ENCODE measurements at places on chromosomes 13 and 19.

GRCh38 chr13:90732049-90732448 is 615.4 kb upstream of the MIR17HG start:
- DNase-seq: no peak

GRCh38 chr13:48181482-48182145 is 51.4 kb upstream of the ITM2B start:
- no peak for DNase-seq

DNA sequence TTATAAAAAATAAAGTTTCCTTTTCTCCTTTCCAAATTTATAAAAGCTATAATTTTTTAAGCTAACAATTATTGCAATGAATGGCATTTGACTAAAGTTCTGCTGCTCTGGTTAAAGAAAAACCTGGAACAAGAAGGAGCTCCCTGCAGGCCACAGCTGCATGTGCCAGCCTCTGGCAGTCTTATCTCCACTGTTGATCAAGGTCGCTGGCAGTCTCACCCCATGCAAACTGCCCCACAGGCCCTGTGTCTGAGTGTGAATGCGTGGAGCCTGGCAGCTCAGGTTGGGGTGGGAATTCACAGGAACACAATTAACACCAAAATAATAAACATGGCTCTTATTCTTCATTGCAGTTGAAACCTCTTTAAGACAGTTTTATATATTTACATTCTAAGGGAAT is 30.2 kb upstream of the FREM2 start:
- no peak for DNase-seq

- no peak for DNase-seq
Measured at GRCh38 chr19:8163759-8164158, 14.4 kb upstream of the FBN3 start.

DNA sequence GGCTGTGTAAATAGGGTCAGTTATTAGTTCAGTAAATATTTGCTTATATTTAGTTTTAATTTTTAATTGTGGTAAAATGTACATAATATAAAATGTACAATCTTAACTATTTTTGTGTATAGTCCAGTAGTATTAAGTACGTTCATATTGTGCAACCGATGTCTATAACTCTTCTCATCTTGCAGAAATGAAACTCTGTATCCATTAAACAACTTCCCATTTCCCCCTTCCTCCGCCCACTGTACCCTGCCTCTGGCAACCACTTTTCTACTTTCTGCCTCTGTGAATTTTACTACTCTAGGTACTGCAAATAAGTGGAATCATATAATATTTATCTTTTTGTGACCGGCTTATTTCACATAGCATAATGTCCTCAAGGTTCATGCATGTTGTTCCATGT is 24.4 kb downstream of the UBAC2 start:
- DNase-seq: no peak

DNA sequence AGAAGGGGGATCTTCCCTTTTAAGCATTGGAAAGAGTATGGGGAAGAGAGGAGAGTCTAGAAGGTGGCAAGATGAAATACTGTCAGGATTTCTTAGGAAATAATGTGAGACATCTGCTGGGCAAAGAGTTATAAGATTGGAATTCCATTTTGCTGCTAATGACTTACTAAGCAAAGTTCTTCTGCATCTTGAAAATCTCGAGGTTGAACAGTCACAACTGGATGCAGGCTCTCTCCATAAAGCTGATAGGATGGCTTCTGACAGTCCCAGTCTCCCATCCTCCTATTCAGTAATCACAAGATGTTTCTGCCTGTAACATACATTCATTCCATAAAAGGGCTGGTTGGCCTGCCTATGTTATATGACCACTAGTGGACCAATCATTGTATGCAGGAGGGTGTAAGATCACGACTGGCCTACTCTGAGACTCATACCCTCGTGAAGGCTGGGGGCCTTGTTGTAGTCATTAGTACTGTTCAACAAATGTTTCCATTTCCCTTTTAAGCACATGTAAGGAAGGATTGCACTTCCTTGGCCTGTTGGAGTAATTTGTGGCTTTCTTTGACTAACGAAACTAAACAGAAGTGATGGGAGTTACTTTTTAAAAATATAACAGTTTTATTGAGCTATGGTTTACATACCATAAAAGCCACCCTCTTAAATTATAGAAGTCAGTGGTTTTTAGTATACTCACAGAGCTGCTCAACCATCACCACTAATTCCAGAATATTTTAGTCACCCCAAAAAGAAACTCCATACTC is 45.0 kb upstream of the TDRD3 start:
- DNase-seq: no peak

GRCh38 chr19:50628146-50628545 is 11.5 kb downstream of the SYT3 start:
- DNase-seq: no peak
